Stimulated activated CD8-positive, alpha-beta memory T cell treated with anti-CD3 and anti-CD28 coated beads, Interleukin-7, amount 100 ng/mL, for 4 hours (primary cell): ENCODE measurements at places on chromosomes 11 and 22.

GRCh38 chr11:45949992-45950407 lies 27.5 kb downstream of the LARGE2 start:
- no peak for DNase-seq

DNA sequence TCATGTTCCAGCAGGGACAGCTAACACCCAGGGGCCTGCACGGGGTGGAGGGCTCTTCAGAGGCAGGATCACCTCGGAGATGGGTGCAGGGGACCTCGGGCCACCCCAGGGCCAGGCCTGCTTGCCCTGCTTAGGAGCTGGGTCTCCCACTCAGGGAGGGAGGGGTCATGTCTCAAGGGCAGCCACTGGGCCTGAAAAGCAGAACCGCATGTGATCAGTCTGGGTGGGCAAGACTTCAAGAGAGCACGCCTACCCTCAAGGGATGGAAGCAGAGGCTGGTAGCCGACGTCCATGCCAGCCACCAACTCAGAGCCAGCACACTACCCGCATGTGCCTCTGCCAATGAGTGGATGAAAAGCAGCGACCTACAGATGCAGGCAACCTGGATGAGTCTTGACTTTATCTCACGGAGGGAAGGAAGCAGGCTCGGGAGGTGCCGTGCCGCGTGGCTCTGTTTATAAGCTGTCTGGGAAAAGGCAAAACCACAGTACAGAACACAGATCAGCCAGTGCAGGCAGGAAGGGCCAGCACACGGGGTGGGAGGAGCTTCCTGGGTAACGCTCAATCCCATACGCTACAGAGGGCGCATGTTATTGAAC lies 16.0 kb downstream of the TBX1 start:
- DNase-seq: no peak

DNA sequence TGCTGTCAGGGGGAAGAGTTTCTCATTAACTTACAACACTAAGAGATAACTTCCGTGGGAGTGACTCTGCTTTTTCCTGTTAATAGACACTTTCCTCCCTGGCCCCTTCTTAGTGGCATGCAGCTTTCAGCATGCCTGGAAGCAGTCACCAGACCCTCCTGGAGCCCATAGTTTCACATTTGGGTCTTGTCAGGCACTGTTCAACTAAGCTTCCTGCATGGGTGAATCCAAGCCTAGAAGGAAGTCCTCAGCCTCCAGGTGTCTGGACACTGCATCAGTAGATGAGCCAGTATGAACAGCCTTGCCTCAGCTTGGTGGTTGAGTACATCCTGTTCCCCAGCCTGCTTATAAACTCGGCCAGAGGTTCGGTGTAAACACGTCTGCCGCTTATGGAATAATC lies 68.1 kb downstream of the PPP6R3 start:
- peak; percentile 11 for DNase-seq

DNA sequence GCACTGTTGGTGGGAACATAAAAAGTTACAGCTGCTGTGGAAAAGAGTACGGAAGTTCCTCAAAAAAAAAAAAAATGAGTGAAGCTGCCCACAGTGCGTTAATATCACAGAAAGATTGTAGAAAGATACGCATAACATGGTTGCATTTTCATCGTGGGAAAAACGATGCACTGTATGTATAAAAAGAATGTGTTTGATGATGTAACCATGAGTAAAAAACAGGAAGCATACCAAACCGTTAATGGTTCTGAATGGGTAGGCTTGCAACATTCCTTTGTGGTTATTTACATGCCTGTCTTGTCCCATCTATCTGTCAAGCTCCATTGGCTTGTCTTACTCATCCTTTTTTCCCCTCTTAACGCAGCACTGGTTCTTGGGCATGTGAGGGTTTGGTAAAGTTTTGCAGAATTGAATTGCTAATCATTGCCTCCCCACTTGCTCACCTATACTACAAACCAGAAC lies 33.8 kb upstream of the DKK3 start:
- DNase-seq: no peak

DNA sequence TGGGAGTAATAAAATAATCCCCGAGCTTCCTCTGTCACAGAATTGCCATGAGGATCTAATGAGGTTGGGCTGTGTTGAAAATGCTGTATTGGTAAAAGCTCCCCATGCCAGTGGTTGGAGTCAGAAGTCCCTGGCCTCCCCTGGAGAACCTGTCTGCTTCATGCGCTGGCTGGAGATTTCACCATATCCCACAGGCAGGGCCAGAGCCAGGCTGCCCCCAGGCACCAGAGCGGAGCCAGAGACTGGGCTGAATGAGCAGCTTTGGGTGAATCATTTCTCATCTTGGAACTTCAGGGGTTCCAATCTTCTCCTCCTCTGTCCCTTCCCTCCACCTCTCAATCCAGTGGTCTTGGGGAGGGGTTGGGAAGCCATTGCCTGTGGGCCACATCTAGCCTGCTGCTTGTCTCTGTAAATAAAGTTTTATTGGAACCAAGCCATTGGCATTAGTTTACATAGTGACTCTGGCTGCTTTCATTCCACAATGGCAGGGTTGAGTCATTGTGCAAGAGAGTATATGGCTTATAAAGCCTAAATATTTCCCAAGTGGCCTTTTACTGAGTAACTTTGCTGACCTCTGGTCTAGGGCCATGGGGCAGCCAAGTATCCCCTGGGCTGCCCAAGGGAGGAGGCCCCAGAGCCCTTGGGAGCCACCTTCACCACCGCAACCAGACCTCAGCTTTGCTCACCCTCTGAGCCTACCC lies 35.2 kb downstream of the LRRC10B start:
- no peak for DNase-seq

DNA sequence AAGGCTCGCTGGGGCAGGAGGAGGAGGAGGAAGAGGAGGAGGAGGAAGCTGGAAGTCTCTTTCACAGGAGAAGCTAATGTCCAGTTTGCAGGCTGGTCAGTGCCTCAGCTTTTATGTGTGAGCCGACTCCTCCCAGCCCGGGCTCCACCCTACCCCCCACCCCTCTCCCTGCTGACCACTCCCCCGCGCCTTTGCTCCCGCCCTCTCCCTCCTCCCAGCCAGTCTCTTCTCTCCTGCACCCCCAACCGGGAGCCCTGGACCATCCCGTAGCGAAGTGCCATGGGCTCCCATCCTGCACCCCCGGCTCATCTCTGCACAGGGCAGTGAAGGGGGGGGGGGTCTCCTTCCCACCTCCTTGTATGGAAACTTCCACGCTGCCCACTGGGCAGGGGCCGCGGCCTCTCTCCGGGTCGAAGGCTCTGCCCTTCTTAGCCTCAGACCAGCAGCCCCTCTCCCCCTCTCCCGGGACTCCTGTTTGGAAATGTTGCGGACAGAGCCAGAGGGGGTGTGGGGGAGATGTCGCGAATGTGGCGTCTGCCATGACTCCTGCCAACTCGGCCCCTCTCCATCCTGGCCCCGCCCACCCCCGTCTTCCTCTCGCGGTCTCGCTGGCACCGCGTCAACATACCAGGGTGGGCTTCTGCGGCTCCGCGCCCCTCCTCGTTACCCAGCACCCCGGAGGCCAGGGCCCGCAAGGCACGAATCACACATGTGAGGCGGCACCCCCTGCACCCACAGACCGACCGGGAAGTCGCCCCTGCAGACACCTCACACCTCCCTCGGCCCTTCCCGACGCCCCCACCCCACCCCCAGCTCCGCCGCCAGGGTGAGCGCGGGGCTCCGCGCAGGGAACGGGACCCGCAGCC lies 1.8 kb downstream of the IGF2 start:
- DNase-seq: no peak

DNA sequence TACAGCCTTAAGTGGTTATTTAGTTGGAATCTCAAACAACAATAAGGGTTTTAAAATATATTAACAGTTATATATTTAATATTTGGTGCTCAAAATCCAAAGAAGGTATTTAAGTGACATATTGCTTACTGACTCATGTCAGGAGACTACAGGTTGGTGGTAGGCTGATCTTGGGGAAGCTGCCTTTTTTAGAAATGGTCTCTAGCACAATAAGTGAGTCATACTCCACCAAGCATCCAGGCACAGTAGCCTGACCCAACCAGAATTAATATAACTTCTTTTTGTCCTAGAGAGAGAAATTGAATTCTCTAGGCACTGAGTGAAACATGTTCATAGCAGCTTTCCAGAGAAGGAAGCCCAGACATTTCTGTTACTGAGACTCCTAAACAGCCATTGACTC lies 868.5 kb upstream of the TENM4 start:
- no peak for DNase-seq

DNA sequence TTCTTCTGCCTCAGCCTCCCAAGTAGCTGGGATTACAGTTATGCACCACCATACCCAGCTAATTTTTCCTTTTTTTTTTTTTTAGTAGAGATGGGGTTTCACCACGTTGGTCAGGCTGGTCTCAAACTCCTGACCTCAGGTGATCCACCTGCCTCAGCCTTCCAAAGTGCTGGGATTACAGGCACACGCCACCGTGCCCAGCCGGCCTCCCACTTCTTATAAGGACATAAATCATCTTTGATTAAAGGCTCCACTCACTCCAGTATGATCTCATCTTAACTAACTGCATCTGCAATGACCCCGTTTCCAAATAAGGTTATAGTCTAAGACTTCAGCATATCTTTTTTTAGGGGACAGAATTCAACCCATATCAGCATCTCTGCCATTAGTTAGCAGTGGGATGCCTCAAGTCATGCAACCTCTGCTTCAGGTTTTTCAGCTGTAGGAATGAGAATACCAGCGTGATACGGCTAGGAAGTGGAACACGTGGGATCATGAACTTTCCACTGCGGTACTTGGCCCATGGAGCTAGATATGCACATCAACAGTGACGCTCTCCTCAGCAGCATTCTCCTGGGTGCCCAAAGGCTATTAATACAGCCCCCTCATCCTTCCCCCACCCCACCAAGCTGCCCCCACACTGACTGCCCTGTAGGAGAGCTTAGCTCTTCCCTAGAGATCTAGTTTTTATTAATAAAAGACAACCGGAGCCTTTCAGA lies 41.4 kb downstream of the MCHR1 start:
- DNase-seq: no peak

DNA sequence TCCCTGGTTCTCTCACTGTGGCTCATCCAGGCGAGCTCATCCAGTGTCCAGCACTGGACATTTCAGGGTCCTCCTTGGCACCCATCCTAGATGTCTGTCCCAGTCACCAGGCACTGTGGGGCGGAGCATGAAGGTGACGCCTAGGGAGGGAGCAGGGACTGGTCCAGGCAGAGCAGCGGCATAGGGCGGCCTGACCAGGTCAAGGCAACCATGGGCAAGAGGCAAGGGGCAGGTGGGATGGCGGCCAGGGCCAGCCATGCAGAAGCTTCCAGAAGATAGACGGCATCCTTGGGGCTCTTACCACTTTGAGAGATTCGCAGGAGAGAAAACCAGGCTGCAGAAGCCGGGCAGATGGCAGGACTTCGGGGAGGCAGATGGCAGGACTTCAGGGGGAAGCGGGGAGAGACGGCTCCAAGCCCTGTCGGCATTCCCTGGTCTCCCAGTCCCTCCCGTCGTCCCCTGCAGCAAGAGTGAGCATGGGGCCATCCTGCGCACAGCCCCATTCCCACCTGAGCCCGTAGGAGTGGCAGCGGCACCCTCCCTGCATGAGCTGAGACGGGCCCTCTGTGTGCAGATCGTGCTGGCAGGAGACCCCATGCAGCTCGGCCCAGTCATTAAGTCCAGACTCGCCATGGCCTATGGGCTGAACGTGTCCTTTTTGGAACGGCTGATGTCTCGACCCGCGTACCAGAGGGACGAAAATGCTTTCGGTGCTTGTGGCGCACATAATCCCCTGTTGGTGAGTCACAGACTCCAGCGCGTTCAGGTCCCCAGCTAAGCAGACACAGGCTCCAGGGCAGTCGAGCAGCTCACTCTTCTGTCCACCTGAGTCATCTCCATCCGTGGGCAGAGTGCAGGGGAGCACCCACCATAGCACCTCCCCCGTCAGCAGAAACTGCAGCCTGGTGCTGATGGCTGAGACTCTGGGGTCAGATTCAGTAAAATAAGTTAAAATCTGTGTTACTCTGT lies 20.1 kb upstream of the PANX2 start:
- DNase-seq: no peak

DNA sequence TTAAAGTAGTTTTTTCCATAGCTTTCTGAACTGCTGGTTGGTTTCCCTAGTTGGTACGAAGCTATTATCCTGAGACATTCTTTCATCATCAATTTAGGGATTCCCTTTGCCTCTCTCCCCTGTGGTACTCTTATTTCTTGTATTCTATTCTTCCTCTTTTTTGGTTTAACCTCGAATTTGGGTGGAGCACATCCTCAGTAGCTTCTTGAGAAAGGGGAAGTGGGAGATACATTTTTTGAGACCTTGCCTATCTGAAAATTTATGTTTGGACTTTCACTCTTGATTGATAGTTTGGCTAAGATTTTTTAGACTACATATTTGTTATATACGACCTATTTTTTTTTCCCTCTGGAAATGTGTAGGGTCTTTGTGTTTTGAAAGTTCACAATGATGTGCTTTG lies 121.7 kb upstream of the ZBED5 start:
- DNase-seq: no peak

GRCh38 chr11:65132238-65132987 lies 1.9 kb downstream of the SYVN1 start:
- DNase-seq: no peak

GRCh38 chr22:41998361-41999261 lies at the start of gene WBP2NL:
Gene WBP2NL (plus strand): TSS chr22:41998788. CDS start chr22:41998819, 31 bp downstream.
- peak; percentile 86 for DNase-seq

DNA sequence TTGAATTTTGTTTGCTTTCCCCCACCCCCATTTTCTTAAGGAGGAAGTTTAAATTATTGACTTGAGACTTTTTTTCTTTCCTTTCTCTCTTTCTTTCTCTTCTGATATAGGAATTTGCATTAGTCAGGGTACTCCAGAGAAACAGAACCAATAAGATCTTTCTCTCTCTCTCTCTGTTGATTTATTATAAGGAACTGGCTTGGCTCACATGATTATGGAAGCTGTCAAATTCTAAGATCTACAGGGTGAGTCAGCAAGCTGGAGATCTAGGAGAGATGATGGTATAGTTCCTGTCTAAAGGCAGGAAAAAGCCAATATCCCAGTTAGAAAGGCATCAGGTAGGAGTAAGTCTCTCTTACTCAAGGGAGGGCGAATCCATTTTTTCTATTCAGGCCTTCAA lies 64.0 kb downstream of the CCDC81 start:
- no peak for DNase-seq

- no peak for DNase-seq
These were observed 42.0 kb upstream of the TUB start for GRCh38 chr11:8038811-8039529.
